ENCODE measurements at places on chromosomes 4 and X.

GRCh38 chr4:25509646-25510045 is 132.6 kb downstream of the ANAPC4 start:
- DNase-seq = no peak

DNA sequence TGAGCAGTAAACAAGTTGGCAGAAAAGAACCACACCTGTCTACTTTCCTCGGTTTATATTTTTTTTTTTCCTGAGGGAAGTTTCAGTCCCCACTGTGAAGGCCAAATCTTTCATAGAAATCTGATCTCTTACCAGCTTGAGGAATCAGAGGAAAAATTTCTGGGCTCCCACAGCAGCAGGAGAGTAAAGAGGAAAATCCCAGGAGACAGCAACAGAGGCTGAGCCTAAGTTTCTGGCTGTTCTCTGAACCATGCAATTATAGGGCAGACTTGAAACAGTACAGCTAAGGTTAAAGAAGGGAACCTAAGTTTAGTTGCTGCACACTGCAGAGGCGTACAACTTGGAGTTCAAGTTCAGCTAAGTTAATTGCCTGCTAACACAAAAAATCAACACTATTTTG is 1090.9 kb upstream of the INTU start:
- no peak for DNase-seq

DNA sequence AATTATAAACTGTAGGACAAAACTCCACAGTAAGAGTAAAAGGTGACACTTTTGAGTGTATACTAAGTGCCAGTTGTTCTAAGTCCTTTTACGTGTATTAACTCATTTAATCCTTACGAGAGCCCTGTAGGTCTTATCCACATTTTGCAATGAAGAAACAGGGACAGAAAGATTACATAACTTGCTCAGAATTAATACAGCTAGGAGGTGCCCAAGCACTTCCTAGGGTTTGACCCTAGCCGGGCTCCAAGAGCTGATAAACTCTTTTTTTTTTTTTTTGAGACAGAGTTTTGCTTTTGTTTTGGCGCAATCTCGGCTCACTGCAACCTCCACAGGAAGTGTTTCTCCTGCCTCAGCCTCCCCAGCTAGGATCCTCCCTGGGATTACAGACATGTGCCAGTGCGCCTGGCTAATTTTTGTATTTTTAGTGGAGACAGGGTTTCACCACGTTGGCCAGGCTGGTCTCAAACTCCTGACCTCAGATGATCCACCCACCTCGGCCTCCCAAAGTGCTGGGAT is 110.4 kb downstream of the UBE2K start:
- DNase-seq = no peak

- no peak for DNase-seq
Measured at GRCh38 chr4:36207831-36208520, 36.3 kb downstream of the ARAP2 start.

DNA sequence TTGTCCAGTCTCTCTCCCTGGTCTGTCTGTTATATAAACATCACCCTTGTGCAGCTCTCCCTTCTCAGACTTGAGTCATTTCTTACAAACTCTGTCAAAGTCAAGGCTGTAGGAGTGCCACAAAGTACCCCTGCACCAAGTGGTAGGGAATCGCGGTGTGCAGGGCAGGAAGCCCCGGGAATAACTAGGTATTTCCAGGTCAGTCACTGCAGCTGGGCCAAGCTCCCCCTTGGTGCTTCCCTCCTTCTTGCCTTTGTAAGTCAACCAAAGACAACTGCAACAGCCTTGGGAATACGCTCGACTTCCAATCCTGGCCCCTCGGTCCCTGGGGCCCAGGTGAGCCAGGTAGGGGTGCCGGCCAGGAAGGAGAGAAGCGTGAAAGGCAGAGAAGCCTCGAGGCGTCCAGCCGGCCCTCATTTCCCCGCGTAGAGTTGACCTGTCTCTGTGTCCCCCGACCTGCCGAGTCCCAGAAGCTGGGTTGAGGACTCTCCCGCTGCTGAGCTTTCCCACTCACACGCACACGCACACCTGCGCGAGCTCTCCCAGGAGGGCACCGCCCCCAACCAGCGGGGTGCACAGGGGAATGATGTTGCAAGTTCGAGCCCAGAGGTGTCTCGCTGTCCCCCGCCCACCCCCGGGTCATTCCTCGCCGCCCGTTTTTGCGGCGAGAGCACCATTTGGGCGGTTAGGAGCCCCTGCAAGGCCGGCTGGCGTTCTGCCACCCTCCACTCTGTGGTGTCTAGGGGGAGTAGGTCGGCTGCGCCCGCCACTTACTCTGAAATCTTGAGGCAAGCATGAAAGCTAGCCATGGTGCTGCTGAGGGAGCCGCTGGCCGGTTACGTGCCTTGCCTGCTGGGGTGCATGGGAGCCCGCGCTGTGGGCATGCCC is 22.8 kb upstream of the KIAA1210 start:
- DNase-seq = no peak

- DNase-seq = peak; percentile 35
Measured at GRCh38 chrX:100995469-100995868, 26.0 kb downstream of the ARL13A start.

DNA sequence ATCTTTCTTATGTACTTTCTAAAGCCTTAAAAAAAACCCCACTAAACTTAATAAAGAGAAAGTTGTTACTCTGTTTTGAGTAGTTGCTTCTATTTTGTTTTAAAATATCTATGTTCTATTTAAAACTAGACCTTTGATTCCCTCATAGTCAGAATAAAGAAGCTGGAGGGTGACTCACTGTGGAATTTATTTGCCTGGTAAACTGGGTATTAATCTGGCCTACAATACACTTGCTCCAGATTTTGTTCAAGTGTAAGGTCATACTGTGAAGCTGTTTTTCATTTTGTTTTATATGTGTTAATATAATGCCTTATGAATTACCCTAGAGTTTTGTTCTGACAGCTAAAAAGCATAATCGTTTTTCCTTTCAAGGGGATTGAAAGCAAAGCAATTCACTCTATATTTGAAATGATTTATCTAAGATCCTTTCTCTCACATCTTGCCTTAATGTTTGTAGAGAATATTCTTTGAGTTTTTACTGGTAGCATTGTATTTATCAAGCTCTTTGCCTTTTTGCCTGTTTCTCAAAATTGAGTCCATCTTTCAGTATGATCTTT is 277.4 kb upstream of the PITX2 start:
- no peak for DNase-seq

DNA sequence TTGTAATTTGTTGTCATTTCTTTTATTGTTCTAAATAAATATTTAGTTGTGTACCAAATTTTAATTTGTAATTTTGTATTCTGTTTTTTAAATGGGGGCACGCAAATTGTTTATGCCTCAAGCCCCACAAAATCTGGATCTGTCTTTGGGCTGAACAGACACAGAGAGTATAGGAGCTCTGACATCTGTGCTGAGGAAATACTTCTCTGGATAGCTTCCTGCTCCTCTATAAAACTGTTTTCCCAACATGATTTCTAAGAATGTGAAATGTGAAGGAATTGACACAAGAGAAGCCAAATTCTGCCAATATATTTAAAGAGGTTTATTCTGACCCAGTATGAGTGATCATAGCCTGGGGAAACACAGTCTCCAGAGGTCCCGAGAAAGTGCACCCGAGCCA is 93.0 kb downstream of the IL13RA2 start:
- DNase-seq = no peak

- DNase-seq = no peak
Measured at GRCh38 chr4:105196523-105197145, 50.0 kb downstream of the TET2 start.

DNA sequence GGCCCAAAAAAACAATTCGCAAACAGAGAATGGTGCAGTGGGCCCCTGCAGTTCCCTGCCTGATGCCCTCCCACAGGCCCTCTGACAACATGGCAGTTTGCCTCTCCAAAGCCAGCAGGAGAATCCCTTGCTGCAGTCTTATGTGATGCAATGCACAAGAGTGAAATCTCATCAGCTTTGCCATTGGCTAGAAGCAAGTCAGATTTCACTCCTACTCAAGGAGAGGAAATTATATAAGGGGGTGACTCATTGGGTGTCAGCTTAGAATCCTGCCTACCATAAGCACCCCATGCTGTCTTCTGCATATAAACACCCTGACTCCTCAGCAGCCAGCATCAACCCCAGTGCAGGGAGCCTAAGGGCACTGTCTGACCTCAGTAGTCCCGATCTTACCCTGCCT is 157.3 kb upstream of the LDB2 start:
- DNase-seq = no peak

- DNase-seq = no peak
Measured at GRCh38 chr4:147831551-147832171, 99.8 kb downstream of the ARHGAP10 start.

DNA sequence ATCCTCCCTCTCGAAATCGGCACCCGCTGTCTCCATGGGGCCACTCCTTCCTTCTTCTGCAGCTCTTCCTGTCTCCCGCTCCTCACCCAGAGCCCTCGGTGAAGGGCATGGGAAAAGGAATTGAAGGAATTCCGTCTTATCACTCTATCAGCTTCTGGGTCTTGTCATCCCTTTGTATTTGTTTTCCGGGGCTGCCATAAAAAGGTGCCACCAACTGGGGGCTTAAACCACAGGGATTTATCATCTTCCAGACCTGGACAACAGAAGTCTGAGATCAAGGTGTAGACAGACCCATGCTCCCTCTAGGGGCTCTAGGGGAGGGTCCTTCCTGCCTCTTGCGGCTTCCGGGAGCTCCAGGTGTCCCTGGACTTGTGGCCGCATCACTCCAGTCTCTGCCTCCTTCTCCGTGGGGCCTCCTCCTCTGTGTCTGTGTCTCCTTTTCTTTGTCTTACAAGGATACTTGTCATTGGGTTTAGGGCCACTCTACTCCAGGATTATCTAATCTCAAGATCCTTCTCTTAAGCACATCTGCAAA is 24.0 kb downstream of the CD99 start:
- no peak for DNase-seq

DNA sequence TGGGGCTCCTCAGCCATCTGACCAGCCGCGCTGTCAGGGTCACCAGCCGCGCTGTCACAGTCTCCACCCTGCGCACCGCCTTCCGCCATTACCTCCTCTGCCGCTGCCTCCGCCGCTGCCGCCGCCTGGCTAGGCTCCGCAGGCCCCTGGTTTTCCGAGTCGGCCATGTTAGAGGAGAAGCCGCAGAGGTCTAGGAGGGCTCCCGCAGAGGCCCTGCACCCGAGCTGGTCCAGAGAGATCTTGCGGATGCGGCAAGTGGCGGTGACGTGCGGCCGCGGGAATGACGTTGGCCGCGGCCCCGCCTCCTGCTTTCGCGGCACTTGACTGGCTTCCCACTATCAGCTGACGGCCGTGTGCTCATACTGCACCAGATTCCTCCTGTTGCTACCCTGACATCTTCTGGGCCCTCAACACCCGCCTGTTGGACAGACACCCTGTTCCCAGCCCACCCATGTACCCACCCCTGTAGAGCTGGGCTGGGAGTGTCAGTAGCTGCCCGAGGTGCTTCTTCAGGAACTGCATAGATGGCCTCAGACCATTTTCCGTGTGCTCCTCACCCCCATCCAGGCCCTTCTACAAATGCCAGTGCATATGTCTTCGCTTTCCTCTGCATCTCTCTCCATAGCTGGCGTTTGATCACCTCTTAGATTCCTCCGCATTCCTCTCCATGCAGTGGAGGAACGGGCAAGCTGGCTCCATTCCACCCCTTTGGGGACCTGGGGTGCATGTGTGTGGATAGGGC is at the start of gene NAP1L5:
NAP1L5 (minus strand) TSS at position 242 of the 742 bp plus-strand sequence; CDS start at position 167, 75 bp downstream.
- DNase-seq = no peak

DNA sequence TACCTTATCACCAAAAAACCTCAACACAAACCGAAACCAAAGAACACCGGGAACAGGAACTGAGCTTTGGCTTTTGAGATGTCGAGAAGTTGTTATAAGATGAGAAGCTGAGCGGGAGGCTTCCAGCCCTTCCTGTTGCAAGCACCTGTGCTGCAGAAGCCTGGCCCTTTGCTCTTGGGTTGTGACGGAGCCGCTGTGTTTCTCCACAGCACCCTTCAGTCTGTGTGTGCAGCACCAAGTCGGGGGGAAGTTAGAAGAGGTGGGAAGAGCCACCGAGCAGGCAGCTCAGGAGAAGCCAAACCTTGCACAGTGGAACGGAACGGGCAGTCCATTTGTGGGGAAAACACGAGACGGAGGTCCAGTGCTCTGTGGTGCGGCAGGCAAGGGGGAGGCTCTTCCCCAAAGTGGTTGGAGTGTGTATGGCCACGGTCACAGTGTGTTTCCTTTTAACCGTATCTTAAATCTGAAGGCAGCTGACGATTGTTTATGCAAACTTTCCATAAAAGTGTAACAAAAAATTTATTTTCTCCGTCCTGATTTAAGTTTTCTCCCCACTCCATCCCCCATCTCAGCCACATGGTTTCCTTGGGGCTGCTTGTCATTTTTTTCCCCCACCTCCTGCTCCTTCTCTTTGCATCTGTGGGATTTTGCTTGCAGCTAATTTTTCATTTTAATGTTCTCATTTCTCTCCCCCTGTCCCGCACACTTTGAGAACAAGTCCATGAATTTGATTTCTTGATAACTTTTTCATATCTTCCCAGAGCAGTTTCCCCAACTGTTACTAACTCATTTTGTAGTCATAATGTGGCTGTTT is 123.7 kb downstream of the STOX2 start:
- no peak for DNase-seq

GRCh38 chr4:15167743-15168142 is 165.5 kb downstream of the CPEB2 start:
- no peak for DNase-seq

GRCh38 chrX:137058339-137059127 is 24.7 kb upstream of the GPR101 start:
- DNase-seq = no peak

DNA sequence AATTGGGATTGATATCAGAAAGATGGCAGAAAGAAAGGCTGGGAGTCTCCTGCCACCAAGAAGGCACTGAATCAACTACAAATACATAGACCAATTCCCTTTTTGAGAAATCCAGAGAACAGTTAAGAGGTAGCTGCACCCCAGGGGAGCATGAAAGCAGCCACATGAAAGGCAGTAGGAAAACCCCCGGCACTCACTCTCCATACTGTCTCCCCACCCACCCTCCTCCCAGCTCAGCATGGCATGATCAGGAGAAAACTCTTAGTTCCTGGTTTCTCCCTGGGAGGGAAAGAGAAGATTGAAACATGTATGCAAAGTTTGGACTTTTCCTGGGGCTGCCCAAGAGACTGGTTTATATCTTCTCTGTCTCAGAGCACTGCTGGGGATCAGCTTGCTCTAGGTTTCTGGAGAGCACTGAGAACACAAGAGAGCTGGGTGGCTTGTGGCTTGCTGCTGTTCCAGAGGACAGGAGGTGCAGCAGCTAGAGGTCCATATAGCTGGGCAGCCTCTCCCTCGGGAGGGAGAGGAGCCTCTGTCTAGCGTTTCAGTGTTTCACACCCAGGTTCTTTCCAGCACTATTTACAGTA is 305.7 kb downstream of the PDGFC start:
- no peak for DNase-seq

All from NK-92 treated with Interleukin-12 subunit alpha and Interleukin-12 subunit beta, amount 100 ng/mL, for 24 hours (cell line).